ENCODE measurements at places on chromosomes 2 and 18.

GRCh38 chr2:88739985-88740600 is 48.6 kb downstream of the RPIA start:
- H3K27me3 ChIP-seq = no peaks in the 10 kb centered on the region
- DNase-seq = peak; percentile 79
- H3K27ac ChIP-seq = no peak overlapping the region
- H3K36me3 ChIP-seq = peaks cover 46% of the 10 kb centered on the region
- peaks cover 10% of the 10 kb centered on the region for H3K4me1 ChIP-seq
- no peak overlapping the region for H3K4me3 ChIP-seq

- H3K27me3 ChIP-seq = peaks cover 9% of the 10 kb centered on the region
- H3K4me1 ChIP-seq = peaks cover 18% of the 10 kb centered on the region
- peak; percentile 46 for DNase-seq
- H3K27ac ChIP-seq = no peak overlapping the region
- H3K4me3 ChIP-seq = no peak overlapping the region
These were observed 78.6 kb downstream of the ARMC9 start for GRCh38 chr2:231276987-231277386.

- no peak for DNase-seq
- no peak overlapping the region for H3K4me3 ChIP-seq
- H3K36me3 ChIP-seq = no peaks in the 10 kb centered on the region
- H3K27me3 ChIP-seq = no peaks in the 10 kb centered on the region
- no peaks in the 10 kb centered on the region for H3K4me1 ChIP-seq
- no peak overlapping the region for H3K27ac ChIP-seq
These were observed 235.5 kb downstream of the THSD7B start for GRCh38 chr2:137000811-137001210.

DNA sequence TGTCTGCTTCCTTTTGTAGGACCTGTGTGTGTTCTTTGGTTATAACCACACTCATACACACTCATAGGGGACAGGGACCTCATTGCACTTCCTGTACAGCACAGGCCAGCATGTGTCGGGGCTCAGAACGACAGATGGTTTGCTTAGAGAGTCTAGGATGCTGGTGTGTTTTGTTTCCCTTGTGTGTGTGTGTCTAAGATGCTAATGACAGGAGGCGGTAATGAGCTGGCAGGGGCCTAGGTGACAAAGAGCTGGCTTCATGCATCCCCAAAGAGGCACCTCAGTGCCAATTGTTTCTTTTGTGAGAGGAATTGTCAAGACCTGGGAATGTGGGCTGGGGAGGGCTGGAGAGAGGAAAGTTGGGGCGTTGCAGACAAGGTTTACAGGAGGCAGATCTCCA is 66.6 kb downstream of the CELF4 start:
- no peak overlapping the region for H3K4me3 ChIP-seq
- no peaks in the 10 kb centered on the region for H3K4me1 ChIP-seq

DNA sequence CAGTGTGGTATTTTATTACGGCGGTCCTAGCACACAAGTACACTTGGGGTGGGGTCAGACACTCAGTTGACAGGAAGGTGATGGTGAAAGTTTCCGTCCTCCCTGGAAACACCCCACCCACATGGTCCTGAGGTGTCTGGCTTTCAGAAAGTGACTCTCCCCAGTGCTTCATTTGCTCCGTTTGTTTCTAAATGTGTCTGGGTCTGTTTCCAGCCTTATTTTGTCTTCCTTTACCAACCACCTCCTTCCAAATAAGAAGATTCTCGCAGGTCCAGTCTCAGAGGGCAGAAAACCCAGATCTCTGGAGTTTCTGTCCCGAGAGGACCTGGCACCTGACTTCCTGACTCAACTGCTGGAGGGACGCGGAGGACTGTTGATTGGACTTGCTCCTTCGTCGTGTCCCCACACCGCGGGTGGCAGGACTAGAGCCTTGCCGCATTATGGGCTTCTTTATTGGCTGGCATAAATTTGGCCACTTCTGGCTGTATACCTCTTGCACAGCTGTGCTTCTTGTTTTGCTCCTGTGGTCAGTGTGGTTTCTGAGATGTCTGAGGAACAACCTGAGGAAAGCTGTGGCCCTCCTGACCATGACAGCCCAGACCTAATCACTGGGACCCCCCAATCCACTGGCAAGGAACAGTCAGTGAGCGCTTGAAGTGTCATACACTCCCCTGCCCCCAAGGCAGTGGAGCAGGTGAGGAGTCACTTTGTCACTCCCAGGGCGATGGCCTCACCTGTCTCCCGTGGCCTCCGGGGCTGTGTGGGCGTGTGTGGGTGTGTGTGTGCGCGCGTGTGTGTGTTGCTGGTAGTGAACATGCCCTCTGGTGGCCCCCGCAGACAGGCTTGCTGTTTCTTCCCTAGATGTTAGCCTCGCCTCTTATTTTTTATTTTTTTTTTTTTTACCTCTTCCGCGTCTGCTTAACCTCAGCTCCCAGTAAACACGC is 45.6 kb downstream of the MEX3C start:
- H3K4me1 ChIP-seq = peaks cover 35% of the 10 kb centered on the region
- H3K27ac ChIP-seq = peak overlapping the region; percentile 73
- peak; percentile 74 for DNase-seq
- peaks cover 3% of the 10 kb centered on the region for H3K27me3 ChIP-seq
- H3K36me3 ChIP-seq = peaks cover 3% of the 10 kb centered on the region
- peak overlapping the region; percentile 49 for H3K4me3 ChIP-seq

GRCh38 chr18:50274044-50274442 is 7.3 kb downstream of the MBD1 start:
- H3K27ac ChIP-seq = no peak overlapping the region
- no peak for DNase-seq
- peaks cover 9% of the 10 kb centered on the region for H3K4me1 ChIP-seq
- H3K36me3 ChIP-seq = peaks cover 62% of the 10 kb centered on the region
- no peaks in the 10 kb centered on the region for H3K27me3 ChIP-seq

- H3K27ac ChIP-seq = no peak overlapping the region
- H3K27me3 ChIP-seq = peaks cover 3% of the 10 kb centered on the region
- no peak overlapping the region for H3K4me3 ChIP-seq
- H3K36me3 ChIP-seq = no peaks in the 10 kb centered on the region
- no peaks in the 10 kb centered on the region for H3K4me1 ChIP-seq
These were observed 287.3 kb upstream of the REV1 start for GRCh38 chr2:99776906-99777646.

DNA sequence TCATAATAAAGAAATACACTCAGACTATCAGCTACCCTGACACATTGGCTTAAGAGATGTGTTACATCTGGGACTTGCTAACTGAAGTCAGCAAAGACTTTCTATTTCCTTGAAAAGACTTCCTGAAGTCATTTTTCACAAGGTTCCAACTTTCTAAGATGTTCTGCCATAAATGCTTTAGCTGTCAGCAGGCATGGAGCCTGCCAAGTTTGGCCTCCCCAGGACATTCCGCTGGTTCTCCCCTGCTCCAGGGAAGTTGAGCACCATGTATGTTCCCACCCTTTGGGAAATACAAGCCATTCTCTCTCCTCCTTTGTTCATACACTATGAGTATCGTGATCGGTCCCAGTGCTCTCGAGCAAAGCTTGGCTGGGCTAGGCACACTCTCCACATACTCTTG is 202.7 kb upstream of the CCDC68 start:
- H3K27ac ChIP-seq = no peak overlapping the region
- no peaks in the 10 kb centered on the region for H3K27me3 ChIP-seq
- H3K4me3 ChIP-seq = no peak overlapping the region
- no peaks in the 10 kb centered on the region for H3K4me1 ChIP-seq

DNA sequence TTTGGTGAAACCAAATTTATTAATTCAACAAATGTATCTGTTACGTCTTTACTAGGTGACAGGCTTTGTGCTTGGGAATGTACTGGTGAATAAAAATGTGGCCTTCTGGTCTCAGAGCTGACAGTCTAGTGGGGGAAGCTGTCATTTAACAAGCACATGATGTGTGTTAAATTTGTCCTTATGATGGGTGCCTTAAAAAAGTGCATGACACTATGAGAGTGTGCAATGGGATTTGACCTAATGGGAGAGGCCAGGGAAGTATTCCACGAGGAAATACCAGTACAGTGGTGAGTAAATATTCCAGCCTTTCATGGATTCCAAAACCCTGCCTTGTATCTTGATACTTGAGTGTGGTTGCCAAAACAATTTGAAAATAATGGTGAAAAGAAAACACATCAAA is 308.9 kb downstream of the PLCL1 start:
- H3K27ac ChIP-seq = no peak overlapping the region
- no peak overlapping the region for H3K4me3 ChIP-seq
- no peaks in the 10 kb centered on the region for H3K4me1 ChIP-seq
- H3K27me3 ChIP-seq = no peaks in the 10 kb centered on the region
- no peaks in the 10 kb centered on the region for H3K36me3 ChIP-seq

All from activated CD8-positive, alpha-beta memory T cell treated with anti-CD3 and anti-CD28 coated beads, Interleukin-2, amount 10 ng/mL, durations not matched to agents 7 days and 5 days (primary cell).